NCI-H748 treated with DMSO at 0.1 percent for 48 hours (cell line): ENCODE measurements at places on chromosomes 7 and 10.

GRCh38 chr10:114870486-114870885 is 48.9 kb downstream of the FHIP2A start:
- no peak for DNase-seq

GRCh38 chr7:134859783-134860182 is 80.3 kb downstream of the CALD1 start:
- DNase-seq, result no peak

- no peak for DNase-seq
These were observed 420.3 kb downstream of the LRMDA start for GRCh38 chr10:75851580-75852345.

GRCh38 chr7:154857728-154858681 is 144.9 kb downstream of the PAXIP1 start:
- no peak for DNase-seq

- no peak for DNase-seq
These were observed 21.4 kb downstream of the CREB5 start for GRCh38 chr7:28433699-28434219.

GRCh38 chr7:134891696-134892678 is 94.3 kb upstream of the AGBL3 start:
- no peak for DNase-seq

GRCh38 chr10:86290933-86291615 is 75.5 kb downstream of the GRID1 start:
- no peak for DNase-seq

DNA sequence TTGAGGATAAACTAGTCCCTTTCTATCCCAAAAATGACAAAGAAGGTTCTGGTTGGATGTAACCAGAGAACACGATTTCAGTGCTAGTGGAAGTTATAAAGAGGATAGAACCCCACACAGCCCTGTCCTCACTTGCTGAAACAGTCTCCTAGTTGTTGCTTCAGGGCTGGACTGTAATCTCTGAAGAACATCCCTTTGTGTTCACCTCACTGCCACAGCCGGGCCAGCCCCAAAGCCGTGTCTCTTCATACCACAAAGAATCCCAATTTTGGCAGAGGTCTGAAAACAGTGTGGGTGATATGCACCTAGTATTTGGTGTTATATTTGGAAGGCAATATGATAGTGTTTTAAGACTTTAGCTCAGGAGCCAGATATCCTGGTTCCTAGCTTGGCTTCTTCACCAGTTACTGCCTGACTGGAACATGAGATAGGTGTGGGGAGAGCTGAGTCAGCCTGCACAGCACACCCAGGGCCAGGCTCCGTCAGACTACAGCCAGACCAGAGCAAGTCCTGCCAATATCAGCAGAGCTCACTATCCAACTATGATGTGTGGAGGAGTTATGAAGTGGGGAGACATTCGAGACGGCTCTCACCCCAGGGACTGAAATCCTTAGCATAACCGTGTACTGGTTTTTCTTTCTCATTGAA is 21.2 kb downstream of the CYP3A4 start:
- no peak for DNase-seq

DNA sequence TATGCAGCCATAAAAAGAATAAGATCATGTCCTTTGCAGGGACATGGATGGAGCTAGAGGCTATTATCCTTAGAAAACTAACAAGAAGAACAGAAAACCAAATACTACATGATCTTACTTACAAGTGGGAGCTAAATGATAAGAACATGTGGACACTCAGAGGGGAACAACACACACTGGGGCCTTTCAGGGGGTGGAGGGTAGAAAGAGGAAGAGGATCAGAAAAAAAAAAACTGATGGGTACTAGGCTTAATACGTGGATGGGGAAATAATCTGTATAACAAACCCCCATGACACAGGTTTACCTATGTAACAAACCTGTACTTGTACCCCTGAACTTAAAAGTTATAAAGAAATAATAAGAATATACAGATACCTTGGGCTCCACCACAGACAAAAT is 514.2 kb downstream of the ARL4A start:
- DNase-seq, result no peak

GRCh38 chr10:60424971-60425370 is 35.3 kb upstream of the ANK3 start:
- DNase-seq, result peak; percentile 20

GRCh38 chr7:105354383-105354782 is 34.3 kb downstream of the SRPK2 start:
- no peak for DNase-seq

- no peak for DNase-seq
These were observed 96.6 kb downstream of the TPST1 start for GRCh38 chr7:66301737-66302136.

DNA sequence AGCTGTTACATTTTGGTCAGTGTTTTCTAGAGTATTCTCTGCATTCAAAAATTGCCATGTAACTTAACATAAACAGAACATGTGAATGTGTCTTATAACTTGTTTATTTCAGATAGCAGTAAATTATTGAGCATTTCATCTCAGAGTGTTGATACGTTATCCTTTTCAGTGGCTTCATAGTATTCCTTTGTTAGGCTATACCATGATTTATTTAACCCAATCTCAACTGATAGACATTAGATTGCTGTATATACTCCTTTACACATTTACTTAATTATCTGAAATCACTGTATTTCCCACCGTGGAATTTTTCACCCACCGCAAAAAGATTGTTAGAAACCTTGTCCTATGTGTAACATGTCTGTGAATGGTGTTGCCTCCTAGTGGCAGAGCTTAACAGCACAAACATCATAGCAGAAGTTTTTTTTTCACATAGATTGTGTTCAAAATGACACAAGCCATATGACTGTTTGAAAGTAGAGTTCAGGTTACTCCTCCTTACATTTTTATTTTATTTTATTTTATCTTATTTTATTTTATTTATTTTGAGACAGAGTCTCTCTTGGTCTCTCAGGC is 21.4 kb downstream of the SLF2 start:
- DNase-seq, result no peak

DNA sequence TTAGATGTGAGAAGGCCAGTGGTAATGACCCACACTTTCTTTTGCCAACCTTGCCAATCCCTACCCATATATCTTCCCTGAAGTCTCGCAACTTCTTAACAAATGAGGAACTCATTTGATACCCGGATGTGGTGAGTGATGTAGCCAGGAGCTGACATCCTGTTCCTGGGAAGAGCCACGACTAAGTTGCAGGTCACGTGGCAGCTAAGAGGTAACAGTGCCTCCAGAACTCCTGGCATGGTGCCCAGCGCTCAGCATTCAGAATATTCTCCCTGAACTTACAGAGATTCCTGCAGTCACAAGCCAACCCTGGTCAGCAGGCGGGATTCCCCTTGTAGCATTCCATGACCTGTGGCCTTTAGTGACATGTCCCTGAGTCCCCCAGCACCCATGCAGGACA is 282.5 kb downstream of the GALNT17 start:
- no peak for DNase-seq

DNA sequence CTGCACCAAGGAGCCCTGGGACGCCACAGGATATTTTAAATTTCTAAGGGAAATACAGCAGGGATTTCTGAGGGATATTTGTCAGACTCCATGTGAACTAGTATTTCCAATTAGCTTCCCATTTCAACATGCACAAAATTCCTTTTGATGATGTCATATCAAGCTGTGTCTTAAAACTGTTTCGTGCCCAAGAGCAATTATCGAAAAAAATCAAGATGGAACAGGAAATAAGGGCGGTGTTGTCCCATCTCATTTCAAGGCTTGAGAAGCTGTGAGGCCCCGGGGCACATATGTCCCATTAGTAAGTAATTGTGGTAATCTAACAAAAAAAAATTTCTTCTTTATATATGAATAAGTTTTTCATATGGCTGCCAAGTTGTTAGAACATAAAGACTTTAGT is 47.4 kb downstream of the PPP1R17 start:
- DNase-seq, result no peak

DNA sequence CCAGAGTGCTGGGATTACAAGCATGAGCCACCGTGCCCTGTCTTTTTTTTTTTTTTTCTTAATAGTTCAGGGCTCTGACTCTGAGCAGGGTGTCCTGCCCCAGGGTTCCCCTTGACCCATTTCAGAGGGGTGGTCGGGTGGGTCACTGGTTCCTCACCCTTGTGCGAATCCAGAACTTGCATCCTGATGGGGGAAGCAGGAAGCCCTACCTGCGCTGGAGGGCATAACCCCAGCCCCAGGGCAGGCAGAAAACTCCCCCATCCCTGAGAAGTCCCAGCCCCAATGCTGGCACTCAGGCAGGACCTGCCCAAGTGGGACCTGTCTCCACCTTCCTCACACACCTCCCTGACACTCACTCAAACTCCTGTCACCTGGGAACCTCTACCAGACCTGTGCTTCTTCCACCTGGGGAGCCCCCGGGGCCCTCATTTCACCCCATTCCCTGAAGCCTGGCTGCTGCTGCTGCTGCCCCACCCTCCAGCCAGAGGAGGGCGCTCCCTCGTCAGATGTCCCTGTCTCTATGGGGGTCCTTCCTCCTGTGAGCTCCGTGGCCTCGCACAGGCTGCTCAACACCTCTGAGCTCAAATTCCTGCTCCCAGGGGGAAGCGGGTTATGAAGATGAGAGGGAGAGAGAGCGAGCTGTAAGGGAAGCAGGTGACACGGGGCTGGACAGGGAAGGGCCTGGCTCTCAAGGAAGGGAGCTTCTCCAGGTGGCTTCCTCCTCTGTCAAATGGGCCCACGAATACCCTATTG is 15.1 kb upstream of the ZNF273 start:
- no peak for DNase-seq

GRCh38 chr10:11046776-11047160 is 29.1 kb downstream of the CELF2 start:
- DNase-seq, result no peak

- DNase-seq, result no peak
These were observed 1292.0 kb downstream of the XPNPEP1 start for GRCh38 chr10:108631332-108631731.

GRCh38 chr10:88861036-88861435 is 9.4 kb upstream of the ANKRD22 start:
- DNase-seq, result no peak

DNA sequence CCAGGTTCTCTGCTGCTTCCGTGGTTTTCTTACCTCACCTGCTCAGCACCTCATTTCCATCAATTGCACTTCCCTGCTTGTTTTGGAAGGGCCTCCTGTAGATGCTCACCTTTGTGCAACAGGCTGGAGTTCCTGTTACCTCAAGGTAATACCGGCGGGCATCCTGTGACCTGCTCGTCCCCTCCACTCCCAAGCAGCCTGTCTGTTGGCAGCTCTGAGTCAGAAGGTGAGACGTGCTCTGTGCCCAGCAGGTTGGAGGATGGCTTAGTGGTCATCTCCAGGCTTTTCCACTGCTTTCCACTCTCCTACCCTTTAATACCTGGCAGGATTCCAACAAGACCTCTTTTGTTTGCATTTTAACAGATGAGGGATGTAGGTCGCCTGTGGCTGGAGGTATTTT is 86.0 kb downstream of the CAMK1D start:
- DNase-seq, result no peak

- no peak for DNase-seq
These were observed 8.9 kb upstream of the LRRC18 start for GRCh38 chr10:48948470-48949037.

GRCh38 chr7:144720149-144720548 is 115.7 kb downstream of the TPK1 start:
- no peak for DNase-seq

DNA sequence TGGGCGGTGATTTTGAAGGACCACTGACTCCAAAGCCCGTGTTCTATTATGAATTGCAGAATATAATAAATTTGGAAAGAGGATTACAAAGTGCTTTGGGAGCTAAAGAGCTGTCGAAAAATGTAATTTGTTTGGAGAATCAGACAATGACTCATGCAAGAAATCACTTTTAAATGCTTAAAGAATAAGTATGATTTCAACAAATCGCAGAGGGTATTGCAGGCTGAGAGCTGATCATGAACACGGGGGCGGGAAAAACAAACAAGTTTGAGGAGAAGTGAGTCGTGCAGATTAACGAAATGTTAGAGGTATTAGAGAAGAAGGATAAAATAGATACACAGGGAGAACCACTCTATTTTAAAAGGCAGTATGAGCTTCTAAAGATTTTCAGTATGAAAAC is 4.9 kb upstream of the HACD1 start:
- no peak for DNase-seq

DNA sequence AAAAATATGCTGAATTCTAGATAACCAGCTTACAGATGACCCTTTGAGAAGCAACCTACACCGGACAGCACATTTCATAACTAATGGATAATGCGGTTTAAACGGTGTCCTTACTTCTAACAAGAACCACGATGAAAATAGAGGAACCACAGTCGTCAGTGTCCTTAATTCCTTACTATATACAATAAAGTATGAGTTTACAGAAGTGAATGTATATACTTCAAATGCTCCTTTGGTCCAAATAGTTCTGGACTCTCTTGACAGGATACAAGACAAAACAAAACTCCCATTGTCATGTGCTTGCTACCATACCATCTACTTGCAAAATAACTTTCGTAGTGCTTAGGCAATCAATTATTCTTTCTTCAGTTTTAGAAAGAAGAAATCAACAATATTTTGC is 2.4 kb downstream of the NAMPT start:
- no peak for DNase-seq

- DNase-seq, result no peak
These were observed 1148.0 kb upstream of the CELF2 start for GRCh38 chr10:9869606-9870176.

DNA sequence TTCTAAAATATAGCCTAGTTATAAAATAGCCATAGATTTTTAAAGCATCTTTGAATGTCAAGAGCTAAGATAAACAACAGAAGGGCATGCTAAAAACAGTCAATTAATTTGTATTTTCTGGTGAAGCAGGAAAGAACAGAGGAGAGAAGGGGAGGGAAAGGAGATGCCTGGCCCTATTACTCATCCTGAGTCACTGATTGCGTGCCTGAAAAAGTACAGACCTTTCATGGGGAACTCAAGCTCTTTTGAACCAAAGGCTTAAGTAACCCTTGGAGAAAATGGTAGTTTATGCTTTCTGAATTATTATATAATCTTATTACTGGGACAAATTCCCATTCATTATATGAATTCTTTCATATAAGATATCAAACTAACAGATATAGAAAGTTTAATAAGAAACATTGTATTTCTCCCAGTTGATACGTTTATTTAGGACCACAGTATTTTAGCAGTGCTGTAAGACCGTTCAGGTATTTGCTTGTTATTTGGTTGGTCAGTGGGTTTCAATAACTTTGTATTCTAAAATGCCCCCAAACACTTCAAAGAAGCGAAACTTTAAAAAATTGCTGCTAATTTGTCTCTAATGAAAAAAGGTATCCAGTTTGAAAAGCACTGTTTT is 151.3 kb downstream of the HGF start:
- DNase-seq, result no peak

GRCh38 chr10:122847782-122848604 is 2.3 kb upstream of the CUZD1 start:
- DNase-seq, result no peak

GRCh38 chr7:38656968-38657367 is 25.8 kb upstream of the AMPH start:
- no peak for DNase-seq

DNA sequence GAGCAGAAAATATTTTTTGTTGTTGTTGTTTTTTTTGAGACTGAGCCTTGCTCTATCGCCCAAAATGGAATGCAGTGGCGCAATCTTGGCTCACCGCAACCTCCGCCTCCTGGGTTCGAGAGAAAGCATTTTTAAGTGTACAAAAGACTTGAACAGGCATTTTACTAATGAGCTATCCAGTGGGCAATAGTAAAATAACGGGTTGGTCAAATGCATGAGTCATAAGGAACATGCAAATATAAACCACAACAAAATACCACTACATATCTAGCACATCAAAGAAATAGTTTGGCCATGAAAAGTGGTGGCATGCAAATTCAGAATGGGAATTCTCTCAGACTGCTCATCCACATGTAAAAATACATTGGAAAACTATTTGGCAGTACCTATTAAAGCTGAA is 71.7 kb upstream of the TMEM106B start:
- no peak for DNase-seq
